ENCODE measurements at places on chromosomes 2 and 18.

GRCh38 chr2:229627728-229628127 is 86.6 kb downstream of the DNER start:
- DNase-seq, result no peak

GRCh38 chr2:45236268-45236667 is 227.0 kb upstream of the SIX2 start:
- no peak for DNase-seq

DNA sequence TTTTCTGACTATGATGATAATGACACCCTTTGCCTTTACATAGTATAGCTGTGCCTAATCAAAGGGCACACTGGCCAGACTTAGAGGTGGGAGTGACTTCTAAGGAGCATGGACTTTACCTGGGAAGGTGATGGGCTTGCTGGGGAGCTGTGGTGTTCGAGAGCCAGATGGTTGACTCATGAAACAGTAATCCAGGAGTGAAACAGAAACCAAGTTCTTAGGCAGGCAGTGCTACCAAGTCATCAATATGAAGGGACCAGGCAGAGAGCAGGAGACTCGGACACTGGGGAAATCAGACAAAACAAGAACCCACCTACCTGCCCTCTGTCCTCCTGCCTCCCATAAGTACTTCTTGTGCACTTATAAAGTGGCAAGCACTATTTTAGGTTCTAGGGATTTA is 430.4 kb downstream of the DLGAP1 start:
- DNase-seq, result no peak

DNA sequence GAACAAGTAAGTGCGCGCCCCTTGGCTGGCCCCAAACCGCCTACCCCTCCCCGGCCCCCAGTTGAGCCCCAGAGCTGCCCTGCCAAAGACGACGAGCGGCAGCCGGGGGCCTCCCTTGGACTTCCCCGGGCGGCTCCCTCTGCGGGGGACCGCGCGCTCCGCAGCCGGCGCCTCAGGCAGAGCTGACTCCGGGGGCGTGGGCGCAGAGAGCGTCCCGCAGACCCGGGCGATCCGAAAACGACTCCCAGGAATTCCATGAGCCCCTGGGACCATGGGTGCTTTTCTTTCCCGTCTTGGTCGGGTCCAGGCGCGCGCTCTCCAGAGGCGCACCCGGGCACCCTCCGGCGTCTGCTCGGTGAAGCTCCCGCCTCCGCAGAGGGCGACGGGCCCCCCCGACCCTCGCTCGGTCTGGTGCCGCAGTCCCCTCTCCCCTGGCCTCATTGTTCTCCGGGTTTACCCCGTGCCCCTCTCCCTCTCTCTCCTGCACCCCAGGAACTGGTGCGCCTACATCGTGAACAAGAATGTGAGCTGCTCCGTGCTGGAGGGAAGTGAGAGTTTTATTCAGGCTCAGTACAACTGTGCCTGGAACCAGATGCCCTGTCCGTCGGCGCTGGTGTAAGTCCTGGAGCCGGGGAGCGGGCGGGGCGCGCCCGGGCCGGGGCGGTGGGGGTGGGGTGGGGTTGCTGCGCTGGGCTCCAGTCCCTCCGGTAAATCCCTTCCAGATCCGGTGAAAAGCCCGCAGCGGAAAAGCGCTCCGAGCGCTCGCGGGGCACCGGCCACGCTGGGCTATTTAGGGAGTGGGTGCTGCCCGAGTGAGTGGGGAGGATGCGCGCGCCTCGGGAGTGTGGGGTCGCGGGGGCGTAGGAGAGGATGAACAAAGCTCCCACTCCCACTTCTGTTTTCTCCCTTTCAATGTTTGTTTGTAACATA is 776 bp downstream of the EMILIN2 start:
- peak; percentile 59 for DNase-seq
